ENCODE measurements at places on chromosomes 3 and 15. TPM values are rescaled to one million over a fixed set of nuclear protein-coding genes. Genes with fewer than 3 reads are reported as not detected.

CD86 gene
- polyA plus RNA-seq = 1.3 TPM

AGBL1 gene
- 0.18 TPM for polyA plus RNA-seq

SLC27A2 gene
- 70.6 TPM for polyA plus RNA-seq

GRCh38 chr3:18998069-18998468 lies 150.2 kb upstream of the KCNH8 start:
- no peak for DNase-seq

GRCh38 chr3:62329971-62330370 lies 43.4 kb downstream of the FEZF2 start:
- DNase-seq = no peak

GRCh38 chr15:73564255-73564654 lies 68.9 kb downstream of the NPTN start:
- DNase-seq = no peak

- DNase-seq = no peak
Measured at GRCh38 chr3:177257006-177257405, 59.7 kb upstream of the TBL1XR1 start.

All from left kidney (tissue), 8 donors.